ENCODE measurements at places on chromosomes 7 and 10.

DNA sequence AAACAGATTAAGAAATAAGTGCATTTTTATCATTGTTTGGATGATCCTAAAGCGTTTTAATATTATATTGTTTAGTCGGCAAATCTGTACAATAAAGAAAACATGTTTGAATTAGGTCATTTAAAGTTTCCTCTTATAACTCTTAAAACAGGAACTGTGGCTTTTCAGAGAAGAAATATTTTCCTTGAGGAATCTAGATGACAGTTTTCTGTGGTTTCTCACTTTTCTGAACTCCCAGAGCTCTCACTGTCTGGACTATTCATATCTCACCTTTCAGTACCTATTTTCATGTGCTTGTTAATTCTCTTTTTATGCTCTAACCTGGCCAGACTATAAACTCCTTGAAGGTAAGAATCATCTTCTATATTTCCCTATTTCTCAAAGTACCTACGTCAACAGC is 135.1 kb downstream of the CHN2 start:
- DNase-seq, result no peak

DNA sequence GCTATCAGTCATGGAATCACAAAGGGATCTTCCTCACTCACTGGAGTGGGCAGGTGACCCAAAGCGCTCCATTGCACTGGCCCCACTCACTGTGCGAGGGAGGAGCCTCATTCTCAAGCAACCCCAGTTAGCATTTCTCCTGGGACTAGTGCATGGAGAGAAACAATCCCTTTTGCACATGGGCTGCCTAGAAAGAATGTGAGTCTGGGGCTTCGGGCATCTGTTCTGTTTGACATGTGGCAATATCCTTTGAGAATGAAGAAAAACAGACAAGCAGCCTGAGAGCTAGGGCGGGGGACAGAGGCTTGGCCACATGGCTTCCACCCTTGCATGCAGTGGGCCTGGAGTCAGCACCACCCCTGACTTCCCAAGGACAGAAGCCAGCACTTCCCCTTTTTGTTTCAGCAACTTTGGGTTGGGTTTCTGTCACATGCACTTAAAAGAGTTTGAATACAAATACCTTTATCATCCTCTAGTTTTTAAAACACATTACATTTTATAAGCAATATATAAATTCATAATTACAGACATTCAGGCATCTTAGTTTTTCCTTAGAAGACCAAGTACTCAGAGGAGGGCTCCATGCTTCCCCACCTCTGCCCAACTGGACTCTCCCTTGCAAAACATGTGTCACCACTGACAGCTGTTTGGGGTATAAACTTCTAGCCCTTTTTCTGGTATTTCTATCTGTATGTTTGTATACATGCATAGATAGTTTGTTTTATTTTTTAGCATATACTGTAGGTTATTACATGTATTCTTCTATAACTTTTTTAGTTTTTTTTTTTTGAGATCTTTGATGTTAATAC is 73.8 kb downstream of the RBM20 start:
- no peak for DNase-seq

- peak; percentile 63 for DNase-seq
Observed at GRCh38 chr10:119029613-119030420, at the start of gene NANOS1. NANOS1 (plus strand) TSS chr10:119029714; CDS start chr10:119029802, 88 bp downstream.

GRCh38 chr10:132508581-132509443 is 28.8 kb upstream of the INPP5A start:
- peak; percentile 71 for DNase-seq

GRCh38 chr7:75660566-75661215 is 78.0 kb downstream of the HIP1 start:
- DNase-seq, result no peak

GRCh38 chr7:135706858-135707569 is 21.0 kb downstream of the SLC13A4 start:
- DNase-seq, result no peak

- no peak for DNase-seq
Observed at GRCh38 chr10:22685926-22686325, 28.5 kb downstream of the PIP4K2A start.

DNA sequence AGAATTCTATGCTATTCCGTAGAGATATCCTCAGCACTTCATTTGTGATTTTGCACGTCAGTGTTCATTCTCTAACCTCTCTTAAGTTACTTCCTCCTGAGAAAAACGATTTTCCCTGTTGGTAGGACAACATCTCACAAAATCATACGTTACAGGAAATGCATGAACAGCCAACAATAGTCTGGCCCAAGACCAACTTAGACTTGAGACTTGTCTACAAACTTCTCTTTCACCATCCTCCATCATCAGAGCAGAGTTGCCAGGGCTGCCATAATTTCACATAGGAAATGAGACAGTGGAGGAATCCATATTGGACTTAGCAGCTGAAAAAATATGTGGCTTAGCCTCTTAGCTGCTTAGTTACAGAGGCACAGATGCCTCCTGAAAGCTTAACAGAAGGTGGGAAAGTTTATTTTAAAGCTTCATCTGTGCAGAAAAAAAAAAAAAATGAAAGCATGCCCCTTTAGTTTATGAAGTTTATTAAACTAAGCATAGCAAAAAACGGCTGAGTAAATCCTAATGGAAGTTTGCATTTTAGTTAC is 222.5 kb upstream of the CACNA2D1 start:
- no peak for DNase-seq

- DNase-seq, result no peak
Observed at GRCh38 chr7:101901661-101902491, 84.5 kb downstream of the CUX1 start.

- DNase-seq, result no peak
Observed at GRCh38 chr10:64846700-64847099, 1325.5 kb downstream of the REEP3 start.

GRCh38 chr7:151866761-151867655 is 9.9 kb downstream of the PRKAG2 start:
- peak; percentile 6 for DNase-seq

DNA sequence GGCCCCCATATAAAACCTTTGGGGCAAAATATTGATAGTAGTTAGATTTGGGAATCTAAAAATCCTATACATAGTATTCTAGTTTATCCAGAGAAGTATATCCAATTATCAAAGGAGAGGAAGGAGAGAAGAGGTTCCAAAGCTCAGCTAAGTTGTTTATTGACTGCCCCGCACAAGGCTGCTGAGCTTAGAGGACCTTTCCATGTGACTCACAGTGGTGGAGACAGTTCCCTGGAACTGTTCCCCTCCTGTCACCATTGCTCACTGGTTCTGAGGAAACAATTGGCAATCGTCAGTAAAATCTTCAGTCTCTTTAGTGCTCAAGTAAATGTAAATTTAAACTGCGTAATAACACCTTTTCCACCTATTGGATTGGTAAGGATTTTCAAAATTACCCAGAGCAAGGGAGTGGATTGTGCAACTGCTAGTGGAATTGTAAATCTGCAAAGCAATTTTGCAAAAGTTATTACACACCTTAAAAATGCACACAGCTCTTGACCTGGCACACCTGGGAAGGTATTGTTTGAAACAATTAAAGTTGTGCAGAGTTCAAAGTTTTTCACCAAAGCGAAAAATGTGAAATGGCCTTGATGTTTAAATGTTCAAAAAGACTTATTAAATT is 63.1 kb downstream of the EEPD1 start:
- DNase-seq, result no peak

GRCh38 chr7:26409661-26410547 is 118.2 kb downstream of the SNX10 start:
- no peak for DNase-seq

- no peak for DNase-seq
Observed at GRCh38 chr7:56007891-56008290, 43.4 kb downstream of the PSPH start.

Data from Right ventricle myocardium inferior (tissue), 1 donor.